Foreskin fibroblast (primary cell): ENCODE measurements at places on chromosomes 2 and 18.
A peak's percentile ranks its signal among the peaks of the same experiment; 100 is the strongest.

DNA sequence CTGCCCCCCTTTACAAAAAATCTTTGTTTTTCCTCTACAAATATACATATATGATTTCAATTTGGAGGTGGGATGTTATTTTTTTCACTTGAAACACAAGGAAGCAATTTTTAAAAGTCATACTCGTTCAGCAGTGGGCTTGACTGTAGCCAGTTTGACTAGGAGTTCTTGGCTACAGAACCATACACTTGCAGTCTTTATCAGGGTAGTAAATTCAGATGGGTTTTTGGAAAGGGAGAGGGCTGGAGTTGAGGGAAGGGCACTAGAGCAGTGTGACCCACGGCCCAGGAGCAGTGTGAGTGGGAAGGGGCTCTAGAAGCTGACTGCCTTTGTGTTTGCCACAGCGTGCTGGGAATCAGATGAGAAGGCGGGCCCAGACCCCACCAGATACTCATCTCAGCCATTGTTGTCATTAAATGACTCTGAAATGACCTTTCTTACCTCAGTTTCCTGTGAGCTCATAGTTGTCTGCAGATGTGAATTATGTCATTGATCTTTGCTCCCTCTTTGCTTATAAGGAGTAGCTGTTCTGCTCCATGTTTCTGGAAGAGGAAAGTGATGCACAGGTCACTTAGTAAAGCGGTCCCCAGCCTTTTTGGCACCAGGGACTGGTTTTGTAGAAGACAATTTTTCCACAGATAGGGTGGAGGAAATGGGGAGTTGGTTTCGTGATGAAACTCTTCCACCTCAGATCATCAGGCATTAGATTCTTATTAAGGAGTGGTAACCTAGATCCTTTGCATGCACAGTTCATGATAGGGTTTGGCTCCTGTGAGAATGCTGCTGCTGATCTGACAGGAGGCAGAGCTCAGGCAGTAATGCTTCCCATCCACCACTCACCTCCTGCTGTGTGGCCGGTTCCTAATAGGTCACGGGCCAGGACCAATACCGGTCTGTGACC, 116.8 kb downstream of the SPTBN1 start:
- DNase-seq: peak; percentile 41

- peak; percentile 88 for DNase-seq
These were observed 20.4 kb upstream of the IL1R1 start for GRCh38 chr2:102122115-102122514.

DNA sequence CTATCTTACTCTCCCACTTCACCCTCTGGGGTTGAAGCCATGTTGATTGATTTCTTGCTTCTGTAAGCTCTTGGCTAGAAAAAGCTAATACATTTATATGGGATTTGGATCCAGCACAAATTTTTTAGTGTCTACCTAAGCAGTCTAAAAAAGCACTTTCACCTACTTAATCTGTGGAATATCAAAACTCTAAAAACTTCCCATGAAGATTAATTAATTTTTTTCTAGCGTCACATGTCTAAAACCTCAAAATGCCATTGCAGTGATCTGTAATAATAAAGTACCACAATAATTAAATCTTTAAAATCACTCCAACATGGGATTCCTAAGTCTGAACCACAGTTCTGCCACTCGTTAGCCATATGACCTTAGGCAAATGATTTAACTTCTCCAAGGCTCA, 180.1 kb downstream of the EN1 start:
- no peak for DNase-seq

DNA sequence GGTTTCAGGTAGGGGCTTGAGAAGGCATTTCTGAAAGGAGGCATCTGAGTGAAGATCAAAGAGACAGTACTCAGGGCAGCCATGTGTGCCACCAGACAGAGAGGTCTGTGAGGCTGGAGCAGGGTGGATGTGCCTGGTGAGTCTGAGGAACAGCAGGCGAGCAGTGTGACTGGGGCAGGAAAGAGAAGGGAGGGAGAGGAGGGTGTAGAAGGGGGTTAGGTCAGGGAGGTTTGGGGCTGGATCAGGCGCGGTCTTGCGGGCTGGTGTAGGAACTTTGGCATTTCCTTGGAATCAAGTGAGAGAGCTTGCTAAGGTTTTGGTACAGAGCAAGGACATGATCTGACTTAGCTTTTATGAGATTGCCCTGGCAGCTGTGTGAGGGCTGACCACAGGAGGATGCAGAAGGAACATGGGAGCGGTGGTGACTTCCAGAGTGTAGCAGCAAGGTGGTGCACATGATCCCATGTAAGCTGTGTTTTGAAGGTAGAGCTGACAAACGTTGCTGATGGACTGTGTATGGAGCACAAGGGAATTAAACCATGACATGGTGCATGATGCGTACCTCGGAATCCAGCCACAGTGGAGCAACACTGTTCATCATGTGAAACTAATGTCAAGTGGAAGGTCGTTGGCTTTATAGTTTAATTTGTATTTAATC, 13.9 kb downstream of the RAB31 start:
- no peak for DNase-seq

GRCh38 chr2:207300817-207301216, 135.1 kb upstream of the KLF7 start:
- no peak for DNase-seq

DNA sequence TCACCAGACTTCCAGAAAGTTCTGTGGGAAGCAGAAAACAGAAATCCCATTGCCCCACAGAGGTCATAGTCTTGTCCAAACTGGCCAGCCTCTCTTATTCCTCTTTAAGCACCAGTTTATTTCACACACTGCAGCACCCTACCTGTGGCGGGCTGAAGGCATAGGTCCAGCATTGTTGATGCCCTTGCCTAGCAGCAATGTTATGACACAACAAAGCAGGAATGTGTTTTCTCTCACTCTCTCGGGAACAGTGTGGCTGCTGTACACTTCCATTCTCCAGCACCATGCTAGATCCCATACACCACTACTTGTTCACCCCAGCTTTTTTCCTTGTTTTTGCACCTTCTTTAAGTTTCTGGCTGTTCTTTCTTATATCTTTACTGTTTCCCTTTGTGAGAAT, 181.6 kb downstream of the DNAH6 start:
- no peak for DNase-seq

- no peak for DNase-seq
These were observed 95.9 kb upstream of the HDAC4 start for GRCh38 chr2:239496700-239497099.

DNA sequence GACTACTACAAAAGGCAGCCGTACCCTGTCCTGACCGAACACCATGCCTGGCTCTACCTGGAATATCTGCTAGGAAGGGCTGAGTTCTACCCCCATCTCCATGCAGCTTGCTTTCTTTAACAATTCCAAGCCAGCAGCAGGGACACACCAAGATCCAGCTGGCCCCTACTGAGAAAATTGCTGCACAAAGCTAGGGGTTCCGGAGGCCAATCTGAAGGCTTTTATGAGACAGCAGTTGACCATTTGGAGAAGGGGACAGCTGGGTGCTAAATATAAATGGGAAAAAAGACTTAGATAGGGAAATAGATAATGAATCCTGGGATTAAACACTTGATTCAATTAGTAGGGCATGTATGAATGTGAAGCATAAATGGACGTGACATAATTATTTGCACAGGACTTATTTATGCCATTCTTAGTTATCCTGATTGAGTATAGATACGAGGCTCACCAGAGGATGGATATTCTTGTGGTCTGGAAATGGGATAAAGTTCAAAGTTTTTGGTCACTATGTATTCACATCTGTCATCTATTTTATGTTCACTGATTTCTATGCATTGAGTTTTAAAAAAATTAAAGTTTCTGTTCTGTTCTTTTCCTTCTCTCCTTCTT, 204.0 kb downstream of the ZNF521 start:
- DNase-seq: no peak

DNA sequence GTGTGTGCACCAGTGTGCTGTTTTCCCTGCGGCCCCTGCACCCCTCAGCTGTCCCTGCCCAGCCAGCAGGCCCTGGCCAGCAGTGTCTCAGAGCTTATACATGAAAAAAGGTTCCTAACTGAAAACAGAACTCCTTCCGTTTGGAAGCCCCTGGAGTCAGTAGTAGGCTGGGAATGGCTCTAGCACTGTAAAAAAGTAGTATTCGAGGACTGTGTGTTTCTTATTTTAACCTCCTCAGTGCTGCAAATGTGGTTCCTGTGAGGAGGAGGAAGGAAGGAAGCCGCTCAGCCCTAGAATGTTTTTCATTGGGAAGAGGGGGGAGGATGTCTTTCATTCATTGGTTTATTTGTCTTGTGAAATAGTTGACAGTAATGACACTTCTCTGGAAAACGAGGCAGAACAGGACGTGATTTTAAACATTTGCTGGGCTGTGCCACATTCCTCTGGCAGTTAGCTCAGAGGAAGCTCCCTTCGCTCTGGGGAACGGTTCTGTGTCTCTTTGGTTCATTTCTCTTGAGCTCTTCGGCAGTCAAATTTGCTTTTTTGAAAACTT, 103.5 kb downstream of the SPTBN1 start:
- DNase-seq: peak; percentile 90

DNA sequence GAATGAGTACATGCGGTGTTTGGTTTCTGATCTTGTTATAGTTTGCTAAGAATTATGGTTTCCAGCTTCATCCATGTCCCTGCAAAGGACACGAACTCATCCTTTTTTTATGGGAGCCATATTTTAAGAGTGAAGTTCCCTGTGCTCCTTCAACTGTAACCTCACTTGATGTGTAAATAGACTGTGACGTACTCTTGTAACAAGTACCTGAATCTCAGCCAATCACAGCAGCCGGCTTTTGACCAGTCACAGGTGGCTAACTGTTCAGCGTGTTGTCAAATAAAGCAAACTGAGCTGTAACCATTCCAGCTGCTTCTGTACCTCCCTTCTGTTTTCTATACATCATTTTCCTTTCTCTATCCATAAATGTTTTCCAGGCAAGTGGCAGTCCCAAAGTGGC, 774.3 kb upstream of the HS6ST1 start:
- DNase-seq: no peak

GRCh38 chr2:119914266-119914665, 98.6 kb upstream of the EPB41L5 start:
- no peak for DNase-seq

GRCh38 chr2:123715467-123715982, 309.6 kb upstream of the CNTNAP5 start:
- DNase-seq: no peak

- no peak for DNase-seq
These were observed 154.0 kb upstream of the NFATC1 start for GRCh38 chr18:79241755-79242154.

DNA sequence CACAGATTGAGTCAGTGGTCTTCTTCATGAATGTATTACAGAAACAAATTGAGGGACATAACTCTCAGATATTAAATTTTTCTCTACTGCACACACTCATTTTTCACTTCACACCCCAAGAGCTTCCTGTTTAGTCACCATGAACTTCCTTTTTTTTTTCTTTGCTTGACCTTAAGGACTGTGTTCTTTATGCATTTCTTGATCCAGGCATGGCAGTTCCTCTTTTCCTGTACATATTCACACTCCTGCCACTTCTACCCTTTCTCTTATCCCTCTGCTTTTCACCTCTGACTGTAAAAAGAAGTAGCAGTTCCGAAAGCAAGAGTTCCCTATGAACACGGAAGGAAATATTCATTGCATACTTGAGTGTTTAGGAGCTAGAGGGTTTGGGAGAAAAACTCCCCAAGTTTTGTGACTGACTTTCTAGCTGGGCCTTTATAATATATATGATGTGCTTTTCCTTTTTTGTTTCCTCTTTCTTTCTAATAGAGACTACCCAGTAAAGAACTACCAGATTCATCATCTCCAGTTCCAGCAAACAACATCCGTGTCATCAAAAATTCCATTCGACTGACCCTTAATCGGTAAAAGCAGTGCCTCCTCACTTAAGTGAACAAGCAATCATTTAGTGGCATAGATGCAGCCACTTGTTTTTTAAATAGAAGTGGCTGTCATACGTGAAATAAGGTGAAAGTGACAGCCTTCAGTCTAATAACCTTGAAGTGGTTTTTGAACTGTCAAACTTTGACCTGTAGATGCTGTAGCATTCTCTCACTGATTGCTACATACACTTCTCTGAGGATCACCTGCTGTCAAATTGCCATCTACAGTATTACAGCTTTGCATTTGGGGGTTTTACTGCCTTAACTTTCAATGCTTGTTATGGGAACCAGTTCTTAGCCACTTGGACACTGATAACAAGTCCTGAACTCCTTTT, 40.8 kb downstream of the PAPOLG start:
- DNase-seq: no peak

DNA sequence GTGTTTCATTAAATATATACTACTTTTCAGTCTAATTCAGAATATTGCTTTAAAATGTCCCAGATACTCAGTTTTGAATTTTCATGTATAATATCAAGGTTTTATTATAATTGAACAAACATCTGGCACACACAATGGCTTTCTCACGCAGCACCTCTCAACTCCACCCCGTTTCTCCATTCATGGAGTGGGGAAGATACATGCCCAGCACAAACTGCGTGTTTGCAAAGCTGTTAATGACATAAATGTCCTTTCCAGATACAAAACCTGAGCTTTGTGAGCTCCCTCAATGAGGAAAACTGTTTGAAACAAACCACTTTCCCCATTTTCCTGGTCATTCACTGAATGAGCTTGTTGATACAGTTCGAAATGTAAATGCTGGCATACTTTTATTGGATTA, 150.3 kb upstream of the RASGRP3 start:
- no peak for DNase-seq

DNA sequence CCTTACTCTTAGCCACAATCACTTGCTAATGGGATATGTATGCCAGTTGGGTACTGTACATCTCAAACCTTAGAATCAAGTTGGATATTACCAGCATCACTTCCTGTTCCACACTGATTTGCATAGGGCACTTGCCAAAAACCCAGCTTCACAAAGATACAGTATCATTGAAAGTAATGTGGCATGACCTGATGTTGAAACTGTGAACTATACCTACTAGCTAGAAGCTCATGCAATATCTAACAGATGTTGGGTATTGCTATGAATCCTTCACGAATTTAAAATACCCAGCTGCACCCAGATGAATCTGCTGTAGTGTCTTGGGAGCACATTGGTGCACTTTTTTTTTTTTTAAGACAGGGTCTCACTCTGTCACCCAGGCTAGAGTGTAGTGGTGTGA, 6.5 kb upstream of the STAMBP start:
- no peak for DNase-seq

GRCh38 chr2:66240286-66240685, 194.6 kb upstream of the MEIS1 start:
- DNase-seq: no peak

DNA sequence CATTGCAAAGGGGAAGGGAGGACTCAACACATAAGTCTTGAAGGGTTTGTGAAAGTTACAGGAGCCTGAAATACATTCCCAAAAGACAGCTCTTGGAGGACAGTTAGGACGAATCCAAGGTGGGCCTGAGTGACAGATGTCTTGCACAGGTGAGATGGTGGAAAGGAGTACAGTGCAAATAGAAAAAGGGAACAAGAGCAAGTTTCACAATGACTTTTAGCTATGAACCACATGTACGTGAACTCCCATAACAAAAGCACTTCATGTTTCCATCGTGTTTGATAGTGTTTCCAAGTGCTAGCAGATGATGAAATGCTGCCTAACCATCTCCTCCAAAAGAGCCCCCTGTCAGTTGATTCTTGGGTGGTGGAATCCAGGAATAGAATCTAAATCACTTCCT, 1.8 kb downstream of the IL18RAP start:
- DNase-seq: no peak

DNA sequence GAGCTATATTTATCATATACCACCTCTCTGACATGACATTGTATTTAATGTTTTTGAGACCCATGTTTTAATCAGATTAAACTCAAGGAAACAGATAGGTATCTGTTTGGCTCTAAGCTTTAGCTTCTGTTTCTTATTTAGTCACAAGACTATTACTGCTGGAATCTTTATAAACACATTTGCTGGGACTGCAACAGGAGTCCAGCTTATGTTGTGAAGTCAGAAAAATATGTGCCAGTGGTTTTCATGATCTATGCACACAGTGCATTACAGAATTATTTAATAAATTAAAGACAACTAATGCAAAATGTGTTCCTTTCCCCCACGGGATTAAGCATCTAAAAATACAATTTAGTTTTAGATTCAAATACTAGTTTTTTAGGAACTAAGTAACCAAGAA, 338.9 kb downstream of the ZEB2 start:
- no peak for DNase-seq
